ENCODE measurements at places on chromosomes 13 and 19.

- DNase-seq, result no peak
Measured at GRCh38 chr13:99523838-99524237, 22.6 kb downstream of the TM9SF2 start.

GRCh38 chr13:91381371-91381770, 17.1 kb upstream of the GPC5 start:
- DNase-seq, result no peak

GRCh38 chr19:281156-281853, 9.9 kb downstream of the PLPP2 start:
- DNase-seq, result no peak

DNA sequence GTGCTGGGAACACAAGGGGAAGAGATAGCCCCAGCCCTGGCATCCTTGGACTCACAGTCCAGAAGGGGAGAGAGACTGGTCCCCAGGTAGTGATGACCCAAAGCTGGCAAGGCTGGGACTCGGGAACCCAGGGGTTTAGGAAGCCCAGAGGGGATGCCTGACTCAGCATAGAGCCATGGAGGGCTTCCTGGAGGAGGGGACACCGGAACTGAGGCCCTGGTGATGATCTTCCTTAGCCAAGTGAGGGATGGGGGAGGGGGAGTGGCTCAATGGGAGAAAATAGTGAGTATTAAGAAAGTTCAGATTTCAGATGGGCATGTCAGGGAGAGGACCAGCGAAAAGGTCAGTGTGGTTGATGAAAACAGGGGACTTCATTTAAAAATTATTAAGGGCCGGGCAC, 26.8 kb downstream of the EXOC3L2 start:
- DNase-seq, result no peak

GRCh38 chr13:27450921-27451471, 632 bp upstream of the MTIF3 start:
- peak; percentile 63 for DNase-seq

GRCh38 chr13:39462428-39462827, 140.6 kb downstream of the LHFPL6 start:
- DNase-seq, result no peak

DNA sequence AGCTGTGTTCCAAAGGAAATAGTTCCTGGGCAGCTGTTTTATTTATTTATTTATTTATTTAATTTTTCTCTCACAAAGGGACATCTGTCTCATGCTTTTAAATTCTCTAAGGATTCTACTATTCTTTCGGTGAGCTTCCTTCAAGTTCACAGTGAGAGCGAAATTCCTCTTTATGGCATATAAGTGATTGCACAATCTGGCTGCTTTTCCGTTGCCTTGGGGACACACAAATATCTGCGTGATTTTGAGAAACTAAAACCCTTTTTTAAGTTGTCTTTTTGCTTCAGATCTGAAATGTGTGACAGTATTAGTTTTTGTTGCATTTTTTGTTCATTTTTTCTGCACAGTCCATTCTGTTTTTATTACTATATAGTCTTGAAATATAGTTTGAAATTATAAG, 19.2 kb downstream of the ZNF486 start:
- no peak for DNase-seq

GRCh38 chr19:56174550-56174949, 1.3 kb upstream of the GALP start:
- DNase-seq, result no peak

GRCh38 chr13:29464105-29464679, 131.3 kb downstream of the SLC7A1 start:
- DNase-seq, result no peak

- no peak for DNase-seq
Measured at GRCh38 chr13:106499896-106500295, 35.6 kb downstream of the EFNB2 start.

DNA sequence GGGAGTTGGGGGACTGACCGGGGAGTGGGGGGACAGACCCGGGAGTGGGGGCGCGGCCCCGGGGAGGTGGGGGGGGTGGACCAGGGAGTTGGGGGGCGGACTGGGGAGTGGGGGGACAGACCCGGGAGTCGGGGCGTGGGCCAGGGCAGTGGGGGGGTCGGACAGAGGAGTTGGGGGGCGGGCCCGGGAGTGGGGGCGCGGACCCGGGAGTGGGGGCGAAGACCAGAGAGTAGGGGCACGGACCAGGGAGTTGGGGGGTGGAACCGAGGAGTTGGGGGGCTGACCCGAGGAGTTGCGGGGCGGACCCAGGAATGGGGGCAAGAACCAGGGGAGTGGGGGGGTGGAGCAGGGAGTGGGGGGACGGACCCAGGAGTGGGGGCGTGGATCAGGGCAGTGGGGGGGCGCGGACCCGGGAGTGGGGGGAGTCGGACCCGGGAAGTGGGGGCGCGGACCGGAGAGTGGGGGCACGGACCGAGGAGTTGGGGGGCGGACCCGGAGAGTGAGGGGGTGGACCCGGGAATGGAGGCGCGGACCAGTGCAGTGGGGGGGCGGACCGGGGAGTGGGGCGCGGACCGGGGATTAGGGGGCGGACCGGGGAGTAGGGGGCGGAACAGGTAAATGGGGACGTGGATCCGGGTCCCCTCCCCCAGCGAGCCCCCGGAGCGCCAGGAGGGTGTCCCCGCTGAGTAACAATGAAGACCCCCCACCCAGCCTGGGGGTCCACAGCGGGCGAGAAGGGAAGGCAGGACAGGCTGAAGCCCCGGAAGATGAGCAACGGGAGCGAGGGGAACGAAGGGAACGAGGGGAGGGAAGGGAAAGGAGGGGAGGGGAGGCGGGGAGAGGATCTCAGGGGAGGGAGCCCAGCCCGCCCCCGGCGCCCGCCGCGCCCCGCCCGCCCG, 589 bp downstream of the R3HDM4 start:
- no peak for DNase-seq

DNA sequence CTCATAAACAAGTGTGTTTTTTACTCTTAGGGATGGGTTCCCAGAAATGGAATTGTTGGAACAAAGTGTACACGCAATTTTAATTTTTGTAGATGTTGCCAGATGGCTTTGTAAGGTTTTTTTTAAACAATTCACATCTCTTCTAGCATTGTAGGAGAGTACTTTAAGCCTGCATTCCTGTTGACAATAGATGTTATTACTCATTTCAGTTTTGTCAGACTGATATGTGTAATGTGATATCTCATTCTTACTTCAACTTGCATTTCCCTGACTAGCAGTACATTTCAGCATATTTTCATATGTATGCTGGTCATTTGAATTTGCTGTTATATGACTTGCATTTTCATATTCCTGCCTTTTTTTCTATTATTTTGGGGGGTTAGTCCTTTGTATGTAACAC, 186.6 kb upstream of the SLITRK6 start:
- no peak for DNase-seq

DNA sequence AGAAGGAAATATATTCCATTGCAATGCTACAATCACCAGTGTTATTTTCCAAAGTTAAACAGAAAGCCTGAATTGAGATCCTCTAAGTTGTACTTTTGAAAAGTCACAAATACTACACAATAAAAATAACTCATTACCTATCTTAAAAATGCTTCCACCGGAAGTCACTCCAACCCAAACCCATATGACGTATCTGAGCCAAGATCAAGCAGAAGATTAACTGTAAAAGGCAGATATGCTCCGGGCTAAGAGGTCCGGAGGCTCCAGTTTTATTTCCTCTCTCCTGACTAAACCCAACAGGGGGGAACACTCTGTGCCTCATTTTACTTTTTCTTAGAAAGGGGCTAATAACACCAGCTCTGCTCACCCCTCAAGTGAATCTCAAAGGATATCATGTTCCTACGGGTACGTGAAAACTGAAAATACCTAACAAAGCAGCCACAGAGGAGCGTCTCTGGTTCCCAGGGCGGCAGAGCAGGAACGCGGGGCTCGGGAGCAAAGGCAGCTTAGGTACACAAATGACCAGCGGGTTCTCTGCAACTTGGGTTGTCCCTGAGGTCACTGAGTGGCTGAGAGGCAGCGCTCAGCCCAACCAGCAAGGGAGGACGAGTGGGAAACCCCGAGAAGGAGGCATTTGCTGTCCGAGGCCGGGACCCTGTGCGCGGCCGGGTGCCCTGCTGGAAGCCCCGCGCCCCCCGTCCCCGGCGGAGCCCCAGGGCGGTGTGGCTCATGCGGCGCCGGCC, 750 bp downstream of the RAB20 start:
- DNase-seq, result no peak

All from activated T-cell treated with anti-CD3 and anti-CD28 coated beads, Interleukin-2, amount 50 U/mL, for 24 hours (primary cell).